ENCODE measurements at places on chromosomes 1 and 21. TPM values are rescaled to one million over a fixed set of nuclear protein-coding genes. Genes with fewer than 3 reads are reported as not detected.

The FAM78B gene
- 0.22 TPM for total RNA-seq

The ZNF692 gene
- 58.7 TPM for total RNA-seq

The C1orf226 gene
- total RNA-seq = not detected

The LRRC71 gene
- total RNA-seq = not detected

The ANGPTL1 gene
- total RNA-seq = not detected

The OR2L3 gene
- total RNA-seq = not detected

The NCF2 gene
- total RNA-seq = 3.6 TPM

The DISP3 gene
- 0.42 TPM for total RNA-seq

The TRAPPC10 gene
- total RNA-seq = 50.0 TPM

GRCh38 chr1:232426801-232427200 is 203.1 kb downstream of the SIPA1L2 start:
- no peak for DNase-seq
- H3K4me1 ChIP-seq = no peaks in the 10 kb centered on the region
- no peaks in the 10 kb centered on the region for H3K36me3 ChIP-seq
- H3K27me3 ChIP-seq = no peaks in the 10 kb centered on the region
- H3K4me3 ChIP-seq = no peak overlapping the region
- no peak overlapping the region for H3K27ac ChIP-seq

DNA sequence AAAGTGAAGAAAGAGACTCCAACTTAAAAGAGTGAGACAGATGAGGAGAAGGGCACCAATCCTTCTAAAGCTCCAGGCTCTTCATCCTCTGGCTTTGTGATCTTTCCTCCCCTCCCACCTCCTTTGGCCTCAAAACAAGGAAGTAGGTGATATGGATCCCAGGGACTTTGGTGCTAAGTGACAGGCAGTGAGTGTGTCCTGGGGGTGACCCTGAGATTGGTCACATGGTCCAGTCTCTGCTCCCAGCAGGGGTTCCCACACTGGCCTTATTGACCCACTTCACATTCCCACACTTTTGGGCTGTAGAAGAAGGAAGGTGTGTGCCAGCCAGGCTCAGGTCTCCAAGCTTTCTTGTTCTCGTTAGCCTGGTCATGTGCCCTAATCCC is 401.2 kb upstream of the PROX1 start:
- H3K4me3 ChIP-seq = no peak overlapping the region
- no peak overlapping the region for H3K27ac ChIP-seq
- no peaks in the 10 kb centered on the region for H3K36me3 ChIP-seq
- DNase-seq = no peak
- H3K27me3 ChIP-seq = no peaks in the 10 kb centered on the region

DNA sequence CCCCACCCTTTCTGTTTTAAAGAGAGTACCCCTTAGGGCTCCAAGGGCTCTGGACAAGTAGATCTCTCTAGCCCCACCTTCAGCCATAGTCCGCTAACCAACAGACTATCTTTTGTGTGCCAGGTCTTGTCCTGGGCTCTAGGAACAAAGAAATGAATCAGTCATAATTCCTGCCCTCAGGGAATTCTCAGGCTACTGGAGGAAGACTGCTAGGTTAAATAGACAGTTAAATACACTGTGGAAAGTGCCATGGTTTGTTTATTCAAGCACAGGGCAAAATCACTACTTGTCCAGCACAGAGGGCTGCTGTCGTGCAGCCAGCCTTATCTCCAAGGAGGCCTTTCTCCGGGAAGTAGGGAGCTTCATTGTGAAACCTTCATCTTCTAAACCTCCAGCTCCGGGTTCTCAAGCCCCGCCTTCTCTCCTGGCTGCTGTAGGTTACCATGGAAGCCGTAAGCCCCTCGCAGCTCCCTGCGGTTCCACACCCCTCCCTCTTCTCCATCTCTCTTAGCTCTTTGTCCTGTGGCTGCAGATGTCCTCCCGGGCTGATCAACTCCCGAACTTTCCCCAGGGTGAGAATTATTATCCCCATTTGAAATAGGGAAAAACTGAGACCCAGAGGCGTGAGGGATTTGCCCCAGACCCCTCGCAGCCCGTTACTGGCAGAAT is 29.8 kb downstream of the SHISAL2A start:
- H3K27ac ChIP-seq = no peak overlapping the region
- H3K4me1 ChIP-seq = no peaks in the 10 kb centered on the region
- no peaks in the 10 kb centered on the region for H3K27me3 ChIP-seq
- H3K36me3 ChIP-seq = peaks cover 9% of the 10 kb centered on the region
- no peak for DNase-seq

DNA sequence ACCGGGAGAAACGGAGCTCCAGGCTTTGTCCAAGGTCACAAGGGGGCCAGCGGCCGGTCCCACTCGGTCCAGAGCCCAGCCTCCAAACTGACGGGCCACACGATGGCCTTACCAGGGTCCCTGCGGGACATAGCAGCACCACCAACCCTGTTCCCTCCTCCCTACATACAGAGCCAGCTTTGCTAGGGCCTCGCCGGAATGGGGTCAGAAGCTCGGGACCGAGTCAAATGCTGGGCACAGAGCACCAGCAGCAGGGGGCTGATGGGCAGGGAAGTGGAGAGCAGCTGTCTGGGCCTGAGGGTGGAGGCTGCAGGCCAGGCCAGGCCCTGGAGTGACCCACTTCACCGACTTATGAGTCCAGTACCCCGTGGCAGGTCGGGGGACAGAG is 14.9 kb upstream of the TTC39A start:
- no peak overlapping the region for H3K4me3 ChIP-seq
- peaks cover 17% of the 10 kb centered on the region for H3K27me3 ChIP-seq
- no peak overlapping the region for H3K27ac ChIP-seq
- H3K4me1 ChIP-seq = no peaks in the 10 kb centered on the region
- no peaks in the 10 kb centered on the region for H3K36me3 ChIP-seq

DNA sequence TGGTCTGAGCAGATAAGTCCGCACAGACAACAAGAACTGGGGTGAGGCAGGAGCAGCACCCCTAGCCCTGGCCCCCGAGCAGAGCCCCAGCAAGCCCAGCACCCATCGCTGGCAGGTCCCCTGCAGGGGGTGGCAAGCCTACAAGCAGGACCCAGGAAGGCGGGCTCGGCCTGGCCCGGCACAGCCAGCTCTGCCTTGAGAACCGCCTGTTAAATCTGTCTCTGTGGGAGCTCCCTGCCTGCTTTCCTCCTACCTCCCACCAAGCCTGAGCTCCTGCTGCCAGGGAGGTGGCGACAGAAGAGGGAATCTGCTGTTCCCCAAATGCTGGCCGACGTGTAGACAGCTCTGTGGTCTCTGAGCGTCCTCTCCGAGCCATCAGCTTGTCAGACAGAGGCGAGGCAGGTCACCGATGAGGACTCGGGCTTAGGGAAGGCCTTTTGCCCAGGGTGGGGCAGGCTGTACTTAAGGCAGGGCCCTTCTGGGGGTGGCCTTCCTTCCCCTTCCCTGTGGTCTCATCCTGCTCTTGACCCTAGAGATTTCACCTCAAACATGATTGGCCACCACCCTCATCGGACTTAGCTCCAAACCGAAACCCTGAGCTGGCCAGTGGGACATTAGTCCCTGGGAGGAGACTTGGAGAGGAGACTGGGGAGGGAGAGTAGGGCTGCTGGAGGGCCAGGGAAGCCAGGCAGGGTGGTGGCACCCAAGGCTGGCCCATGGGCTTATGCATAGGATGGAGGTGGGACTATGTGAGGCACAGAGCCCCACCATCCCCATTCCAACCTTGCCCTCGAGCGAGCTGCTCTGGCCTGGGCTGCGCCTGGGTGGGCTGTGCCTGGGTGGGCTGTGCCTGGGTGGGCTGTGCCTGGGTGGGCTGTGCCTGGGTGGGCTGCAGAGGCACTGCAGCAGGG is 7.7 kb downstream of the SELENON start:
- no peak for DNase-seq
- peaks cover 15% of the 10 kb centered on the region for H3K4me1 ChIP-seq
- H3K4me3 ChIP-seq = no peak overlapping the region
- H3K36me3 ChIP-seq = no peaks in the 10 kb centered on the region
- H3K27ac ChIP-seq = no peak overlapping the region

- no peak for DNase-seq
- no peaks in the 10 kb centered on the region for H3K36me3 ChIP-seq
- H3K27me3 ChIP-seq = no peaks in the 10 kb centered on the region
- H3K4me1 ChIP-seq = no peaks in the 10 kb centered on the region
- no peak overlapping the region for H3K4me3 ChIP-seq
- no peak overlapping the region for H3K27ac ChIP-seq
Observed at GRCh38 chr1:48442864-48443619, 29.0 kb downstream of the SPATA6 start.

GRCh38 chr1:210855440-210855839 is 278.5 kb downstream of the KCNH1 start:
- H3K4me1 ChIP-seq = no peaks in the 10 kb centered on the region
- no peak overlapping the region for H3K27ac ChIP-seq
- DNase-seq = no peak
- H3K4me3 ChIP-seq = no peak overlapping the region
- no peaks in the 10 kb centered on the region for H3K27me3 ChIP-seq

- no peaks in the 10 kb centered on the region for H3K27me3 ChIP-seq
- H3K36me3 ChIP-seq = peaks cover 3% of the 10 kb centered on the region
- no peak overlapping the region for H3K27ac ChIP-seq
- H3K4me3 ChIP-seq = no peak overlapping the region
- no peak for DNase-seq
Observed at GRCh38 chr1:155537193-155537592, 25.4 kb downstream of the ASH1L start.

GRCh38 chr1:65948609-65949229 is 156.0 kb downstream of the PDE4B start:
- no peak overlapping the region for H3K27ac ChIP-seq
- no peak overlapping the region for H3K4me3 ChIP-seq
- DNase-seq = no peak
- H3K27me3 ChIP-seq = no peaks in the 10 kb centered on the region

DNA sequence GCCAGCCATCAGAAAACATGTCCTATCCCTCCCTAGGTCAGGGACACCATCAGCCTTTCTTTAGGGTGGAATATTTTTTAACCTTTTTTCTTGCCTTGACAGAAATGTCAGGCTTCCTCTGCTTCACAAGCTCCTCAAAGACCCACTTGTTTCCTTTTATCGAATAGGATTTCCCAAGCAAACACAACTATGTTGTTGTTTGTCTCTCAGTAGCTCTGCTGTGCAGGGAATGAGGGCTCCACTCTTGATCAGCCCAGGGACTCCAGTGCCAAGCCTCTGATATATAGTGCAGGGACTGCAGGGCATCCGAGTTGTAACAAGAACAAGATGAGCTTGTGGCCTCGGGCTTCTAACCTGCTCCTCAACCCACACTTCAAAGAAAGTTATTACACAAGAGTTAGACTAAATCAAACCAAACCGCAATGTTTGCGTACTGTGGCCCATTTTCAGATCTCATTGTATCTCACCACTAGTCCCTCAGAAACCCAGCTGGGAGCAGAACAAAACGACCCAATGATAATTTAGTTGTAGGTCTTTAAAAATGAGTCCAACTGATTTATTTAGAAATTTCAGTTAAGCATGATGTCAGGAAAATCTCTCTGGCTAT is 108.1 kb downstream of the ATG4C start:
- no peaks in the 10 kb centered on the region for H3K36me3 ChIP-seq
- no peak overlapping the region for H3K4me3 ChIP-seq
- DNase-seq = no peak

GRCh38 chr1:209805875-209806760 is at the start of gene IRF6:
IRF6 (minus strand) TSS chr1:209806142; CDS start chr1:209801413, 4,729 bp downstream.
- DNase-seq = peak; percentile 87
- peak within 1 kb of the TSS; percentile 52 for H3K27ac ChIP-seq
- no peaks in the 10 kb centered on the region for H3K27me3 ChIP-seq
- peaks cover 9% of the 10 kb centered on the region for H3K4me1 ChIP-seq
- peak within 1 kb of the TSS; percentile 42 for H3K4me3 ChIP-seq

GRCh38 chr1:19949016-19949415 is 25.6 kb upstream of the PLA2G2E start:
- H3K27me3 ChIP-seq = peaks cover 4% of the 10 kb centered on the region
- H3K27ac ChIP-seq = no peak overlapping the region
- H3K4me3 ChIP-seq = no peak overlapping the region
- H3K36me3 ChIP-seq = no peaks in the 10 kb centered on the region

DNA sequence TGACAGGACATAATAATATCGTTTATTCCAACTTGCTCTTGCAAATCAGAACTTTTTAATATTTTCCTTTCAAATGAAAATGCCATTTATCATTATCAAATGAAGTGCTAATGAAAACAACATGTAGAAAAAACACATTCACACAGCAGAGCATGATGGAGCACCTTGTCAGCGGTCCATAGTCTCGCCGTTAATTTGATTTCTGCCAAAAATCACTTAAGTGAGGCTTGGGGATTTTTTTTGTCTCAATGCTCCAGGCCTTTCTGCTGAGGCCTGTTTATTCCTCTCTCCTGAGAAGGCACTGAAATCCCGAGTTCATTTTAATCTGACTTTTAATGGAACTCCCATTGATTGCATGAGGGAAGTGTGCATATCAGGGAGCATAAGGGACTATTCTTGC is 122.5 kb downstream of the ELAVL4 start:
- no peaks in the 10 kb centered on the region for H3K36me3 ChIP-seq
- no peaks in the 10 kb centered on the region for H3K4me1 ChIP-seq
- H3K27me3 ChIP-seq = no peaks in the 10 kb centered on the region
- H3K27ac ChIP-seq = no peak overlapping the region

DNA sequence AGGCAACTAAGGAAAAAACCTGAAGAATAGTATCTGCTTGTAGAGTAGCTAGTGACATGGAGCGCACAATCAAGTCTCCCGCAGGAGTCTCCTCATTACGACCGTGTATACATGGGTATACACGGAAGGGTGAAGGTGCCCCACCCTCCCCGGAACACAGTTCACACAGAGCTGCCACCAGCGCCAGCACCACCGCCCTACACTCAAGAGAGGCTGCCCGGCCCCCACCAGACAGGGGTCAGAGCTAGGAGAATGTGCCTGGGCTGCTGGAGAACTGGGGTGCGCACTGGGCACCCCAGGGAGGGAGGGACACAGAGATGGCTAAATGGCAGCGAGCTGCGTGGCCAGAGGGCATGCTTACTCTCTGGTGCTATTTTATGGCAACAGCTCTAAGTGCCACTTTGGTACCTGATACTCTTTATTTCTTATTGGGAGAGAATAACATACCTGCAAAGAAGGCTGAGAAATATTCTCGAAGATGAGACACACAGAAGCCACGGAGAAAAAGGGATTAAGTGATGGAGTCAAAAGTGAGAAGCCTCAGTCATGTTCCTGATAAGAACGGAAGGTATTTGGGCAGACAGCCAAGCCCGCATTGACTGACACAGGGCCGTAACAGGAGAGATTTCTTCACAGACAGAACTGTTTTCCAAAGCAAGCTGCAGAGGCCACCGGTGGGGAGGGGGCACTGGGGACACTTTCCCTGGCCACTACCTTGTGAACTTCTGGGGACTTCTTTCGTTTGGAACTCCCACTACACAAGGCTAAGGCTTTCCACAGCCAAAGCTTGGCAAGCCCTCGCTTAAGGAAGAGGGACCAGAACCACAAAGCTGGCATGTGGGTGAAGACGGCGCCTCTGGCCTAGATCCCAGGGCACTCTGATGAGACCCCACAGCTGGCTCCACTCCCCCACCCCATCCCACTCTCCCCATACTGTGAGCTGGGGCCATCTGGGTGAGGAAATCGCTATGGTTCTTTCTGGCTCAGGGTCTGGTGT is 108.0 kb downstream of the PGBD5 start:
- H3K27ac ChIP-seq = no peak overlapping the region
- no peaks in the 10 kb centered on the region for H3K4me1 ChIP-seq
- H3K36me3 ChIP-seq = no peaks in the 10 kb centered on the region
- H3K4me3 ChIP-seq = no peak overlapping the region
- H3K27me3 ChIP-seq = no peaks in the 10 kb centered on the region

- H3K27ac ChIP-seq = no peak overlapping the region
- H3K4me3 ChIP-seq = no peak overlapping the region
- no peaks in the 10 kb centered on the region for H3K4me1 ChIP-seq
- DNase-seq = no peak
Observed at GRCh38 chr1:23923592-23924499, 10.7 kb upstream of the CNR2 start.
